ENCODE measurements at places on chromosomes 12 and 14.

- DNase-seq: peak; percentile 36
Measured at GRCh38 chr12:47963340-47964040, at the start of gene TMEM106C. TSS of gene TMEM106C (plus strand) at chr12:47963596. CDS start at chr12:47964237, 641 bp downstream.

DNA sequence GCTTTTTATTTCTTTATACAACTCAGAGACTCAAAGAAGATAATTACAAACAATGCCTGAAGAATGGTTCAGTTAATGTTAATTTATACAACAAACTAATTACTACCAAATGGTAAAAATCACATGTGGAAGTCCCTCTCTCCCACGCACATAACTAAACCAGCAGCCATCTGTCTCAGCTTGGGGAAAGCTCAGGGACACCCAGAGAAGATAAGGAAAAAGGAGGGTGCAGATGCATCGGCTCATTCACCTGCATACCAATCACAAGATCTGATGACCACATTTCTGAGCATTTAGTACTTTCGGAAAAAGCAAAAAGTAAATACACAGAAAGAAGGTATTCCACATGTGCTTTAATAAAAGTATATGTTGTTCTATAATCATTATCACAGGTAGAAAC, 136.3 kb downstream of the SOX5 start:
- no peak for DNase-seq

GRCh38 chr12:60844101-60844500, 1248.3 kb downstream of the SLC16A7 start:
- no peak for DNase-seq

DNA sequence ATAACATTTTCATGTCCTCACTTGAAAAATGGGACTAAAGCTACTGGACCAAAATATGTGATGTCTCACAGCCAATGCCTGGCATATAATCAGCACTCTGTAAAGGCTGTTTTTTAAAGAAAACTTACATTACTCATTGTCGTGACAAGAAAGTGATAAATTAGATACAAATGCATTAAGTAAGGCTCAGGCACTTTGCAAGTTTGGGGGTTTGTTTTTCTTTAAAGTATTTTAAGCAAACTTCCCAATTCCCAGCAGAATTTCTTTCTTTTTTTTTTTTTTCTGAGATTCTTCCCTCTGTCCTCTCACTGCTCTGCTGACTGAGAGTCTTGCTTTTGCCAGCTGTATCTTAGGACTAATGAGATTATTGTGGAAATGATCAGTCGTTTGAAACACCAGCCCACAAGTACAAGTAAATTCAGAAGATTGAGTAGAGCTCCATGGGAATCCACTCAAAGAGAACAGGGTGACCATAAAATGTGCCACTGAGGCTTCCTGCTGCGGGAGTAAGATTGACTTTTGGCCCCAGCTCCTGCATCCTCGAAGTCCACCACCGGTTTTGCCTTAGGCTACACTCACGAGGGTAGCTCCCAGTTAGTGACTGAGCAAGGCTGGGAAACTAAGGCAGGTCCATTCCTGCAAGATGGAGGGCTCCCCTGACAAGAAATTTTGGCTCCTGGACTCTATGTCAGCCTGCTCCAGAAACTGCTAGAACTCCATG, 82.8 kb downstream of the TMTC1 start:
- DNase-seq: no peak

DNA sequence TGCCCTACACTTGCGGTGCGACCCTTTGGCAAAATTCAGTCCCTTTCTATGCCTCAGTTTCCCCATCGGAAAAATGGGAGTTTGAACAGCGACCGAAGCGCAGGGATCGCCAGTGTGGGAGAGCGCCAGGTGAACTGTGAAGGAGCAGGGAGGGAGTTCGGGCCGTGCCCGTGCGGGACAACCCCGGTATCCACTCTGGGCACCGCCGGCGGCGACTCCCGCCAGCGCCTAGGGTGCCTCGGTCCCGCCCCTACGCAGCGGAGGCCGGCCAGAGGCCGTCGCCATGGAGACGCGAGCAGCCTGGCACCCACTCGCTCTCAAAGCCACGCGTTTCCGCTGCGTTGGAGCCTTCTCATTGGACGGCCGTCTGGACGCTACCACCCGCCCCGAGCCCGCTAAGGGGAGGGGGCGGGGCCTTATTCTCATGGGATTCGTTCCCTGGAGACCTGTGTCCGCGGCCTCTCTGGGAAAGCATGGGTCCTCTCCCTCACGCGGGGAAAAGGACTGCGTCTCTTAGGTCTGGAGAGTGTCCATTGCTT, 729 bp upstream of the MLEC start:
- peak; percentile 93 for DNase-seq

GRCh38 chr12:104792570-104792969, 165.5 kb downstream of the SLC41A2 start:
- no peak for DNase-seq

- no peak for DNase-seq
Measured at GRCh38 chr12:104551-105081, 38.0 kb downstream of the IQSEC3 start.

- DNase-seq: no peak
Measured at GRCh38 chr14:105419195-105420091, at the start of gene MTA1. TSS of gene MTA1 (plus strand) at chr14:105419827. CDS start at chr14:105420036, 209 bp downstream.

GRCh38 chr12:54195737-54196347, 7.1 kb upstream of the SMUG1 start:
- no peak for DNase-seq

Measured in esophagus squamous epithelium (tissue), 5 donors.